ENCODE measurements at places on chromosomes 13 and 19.

GRCh38 chr13:75186379-75186778 lies 295.6 kb downstream of the TBC1D4 start:
- H3K27ac ChIP-seq = no peak overlapping the region
- no peaks in the 10 kb centered on the region for H3K4me1 ChIP-seq
- H3K36me3 ChIP-seq = no peaks in the 10 kb centered on the region
- no peak for DNase-seq
- H3K4me3 ChIP-seq = no peak overlapping the region

DNA sequence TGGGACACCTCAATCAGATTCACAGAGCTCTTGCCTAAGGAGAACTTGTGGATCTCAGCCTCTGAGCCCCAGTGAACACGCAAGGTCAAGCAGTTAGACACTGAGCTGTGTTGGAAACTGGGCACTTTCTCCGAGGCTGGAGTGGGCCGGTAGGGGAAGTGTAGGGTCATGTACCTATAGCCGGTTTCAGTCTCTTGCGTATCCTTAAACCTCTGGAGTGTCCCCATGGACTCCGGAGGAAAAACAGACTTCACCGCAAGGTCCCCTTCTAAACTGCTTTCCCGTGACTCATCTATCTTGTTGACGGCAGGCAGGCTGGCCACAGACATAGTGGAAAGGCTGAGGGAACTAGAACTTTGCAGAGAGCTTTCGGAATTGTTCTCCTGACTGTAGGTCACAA lies 11.3 kb downstream of the IQCN start:
- no peak overlapping the region for H3K4me3 ChIP-seq
- H3K27ac ChIP-seq = no peak overlapping the region
- H3K27me3 ChIP-seq = no peaks in the 10 kb centered on the region
- H3K4me1 ChIP-seq = no peaks in the 10 kb centered on the region
- H3K36me3 ChIP-seq = no peaks in the 10 kb centered on the region

DNA sequence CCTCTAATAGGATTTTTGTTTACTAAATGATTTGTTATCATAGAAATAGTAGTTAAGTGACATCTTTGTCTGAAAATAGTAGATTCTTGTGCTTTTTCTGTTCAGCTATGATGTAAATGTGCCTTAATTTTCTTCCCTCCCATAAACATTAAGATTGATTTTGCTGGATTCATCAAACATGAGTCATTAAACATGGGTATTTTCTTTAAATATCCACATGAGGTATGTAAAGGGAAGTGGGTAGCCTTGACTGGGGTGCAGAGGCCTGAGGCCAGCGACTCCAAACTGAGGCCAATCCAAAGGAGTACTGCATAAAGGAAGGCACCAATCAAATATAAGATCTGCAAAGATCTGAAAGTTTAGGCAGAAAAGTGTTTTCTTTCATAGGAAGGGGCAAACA lies 3.7 kb downstream of the ZNF136 start:
- H3K4me3 ChIP-seq = no peak overlapping the region
- no peaks in the 10 kb centered on the region for H3K36me3 ChIP-seq
- H3K4me1 ChIP-seq = peaks cover 3% of the 10 kb centered on the region

GRCh38 chr19:8654591-8655339 lies 24.3 kb downstream of the NFILZ start:
- no peak overlapping the region for H3K27ac ChIP-seq
- peak; percentile 87 for DNase-seq
- H3K4me3 ChIP-seq = peak overlapping the region; percentile 44
- H3K36me3 ChIP-seq = no peaks in the 10 kb centered on the region
- H3K27me3 ChIP-seq = no peaks in the 10 kb centered on the region
- H3K4me1 ChIP-seq = 0 out of 2 replicates have a peak, but pooled peaks cover 6% of the 10 kb centered on the region

- no peak overlapping the region for H3K4me3 ChIP-seq
- no peaks in the 10 kb centered on the region for H3K4me1 ChIP-seq
- H3K27me3 ChIP-seq = no peaks in the 10 kb centered on the region
- H3K36me3 ChIP-seq = no peaks in the 10 kb centered on the region
Observed at GRCh38 chr13:30241532-30241931, 65.8 kb downstream of the KATNAL1 start.

- H3K36me3 ChIP-seq = no peaks in the 10 kb centered on the region
- H3K27me3 ChIP-seq = peaks cover 4% of the 10 kb centered on the region
- H3K4me3 ChIP-seq = no peak overlapping the region
Observed at GRCh38 chr13:27419328-27419727, 5.1 kb upstream of the GTF3A start.

GRCh38 chr19:52640916-52641315 lies 2.8 kb upstream of the ZNF83 start:
- H3K4me1 ChIP-seq = no peaks in the 10 kb centered on the region
- no peak overlapping the region for H3K4me3 ChIP-seq
- peak; percentile 48 for DNase-seq
- no peaks in the 10 kb centered on the region for H3K36me3 ChIP-seq

DNA sequence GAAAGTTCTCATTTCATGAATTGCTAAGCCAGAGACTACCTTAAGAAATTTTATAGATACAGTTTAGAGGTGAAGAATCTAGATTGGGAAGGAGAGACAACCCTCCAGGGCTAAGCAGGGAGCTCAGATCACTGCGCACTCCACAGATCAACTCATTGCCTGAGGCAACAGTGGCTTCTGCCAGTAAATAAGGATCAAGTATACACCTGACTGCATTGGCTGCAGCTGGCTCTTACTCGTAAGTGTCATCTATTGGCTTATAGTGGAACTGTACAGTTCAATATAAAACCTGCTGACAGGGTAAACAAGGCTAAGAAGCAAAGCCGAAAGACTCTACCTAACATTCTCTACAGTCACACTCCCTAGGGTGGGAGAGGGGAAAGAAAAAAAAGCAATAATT lies 18.0 kb upstream of the C1QTNF9B start:
- H3K36me3 ChIP-seq = no peaks in the 10 kb centered on the region
- H3K4me3 ChIP-seq = no peak overlapping the region
- no peaks in the 10 kb centered on the region for H3K27me3 ChIP-seq
- no peaks in the 10 kb centered on the region for H3K4me1 ChIP-seq

DNA sequence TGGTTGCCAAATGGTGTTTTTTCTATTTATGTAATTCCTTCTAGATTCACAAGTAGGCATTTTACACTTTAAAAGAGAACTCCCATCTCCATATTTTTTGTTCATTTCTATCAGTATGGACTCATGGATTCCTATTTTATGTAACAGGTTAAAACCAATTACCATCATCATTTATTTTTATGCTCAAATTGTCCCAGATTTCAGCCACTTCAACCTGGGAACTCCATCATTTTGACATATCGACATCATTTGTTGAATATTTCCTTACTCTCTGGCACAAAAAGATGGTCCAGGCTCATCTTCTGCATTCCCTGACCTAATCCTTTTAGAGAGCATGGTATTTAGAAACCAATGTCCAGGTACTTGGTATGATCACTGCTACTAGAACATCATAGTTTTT lies 79.9 kb downstream of the VWA8 start:
- H3K27ac ChIP-seq = no peak overlapping the region
- H3K4me1 ChIP-seq = no peaks in the 10 kb centered on the region
- H3K36me3 ChIP-seq = no peaks in the 10 kb centered on the region
- no peak overlapping the region for H3K4me3 ChIP-seq
- H3K27me3 ChIP-seq = no peaks in the 10 kb centered on the region

- H3K4me1 ChIP-seq = no peaks in the 10 kb centered on the region
- no peaks in the 10 kb centered on the region for H3K36me3 ChIP-seq
- H3K27ac ChIP-seq = no peak overlapping the region
- H3K27me3 ChIP-seq = no peaks in the 10 kb centered on the region
- H3K4me3 ChIP-seq = no peak overlapping the region
Observed at GRCh38 chr13:101217086-101217485, 199.2 kb downstream of the NALCN start.

GRCh38 chr13:40679480-40679985 lies 13.1 kb upstream of the FOXO1 start:
- no peaks in the 10 kb centered on the region for H3K36me3 ChIP-seq
- DNase-seq = no peak
- no peak overlapping the region for H3K4me3 ChIP-seq
- no peak overlapping the region for H3K27ac ChIP-seq
- H3K27me3 ChIP-seq = no peaks in the 10 kb centered on the region

DNA sequence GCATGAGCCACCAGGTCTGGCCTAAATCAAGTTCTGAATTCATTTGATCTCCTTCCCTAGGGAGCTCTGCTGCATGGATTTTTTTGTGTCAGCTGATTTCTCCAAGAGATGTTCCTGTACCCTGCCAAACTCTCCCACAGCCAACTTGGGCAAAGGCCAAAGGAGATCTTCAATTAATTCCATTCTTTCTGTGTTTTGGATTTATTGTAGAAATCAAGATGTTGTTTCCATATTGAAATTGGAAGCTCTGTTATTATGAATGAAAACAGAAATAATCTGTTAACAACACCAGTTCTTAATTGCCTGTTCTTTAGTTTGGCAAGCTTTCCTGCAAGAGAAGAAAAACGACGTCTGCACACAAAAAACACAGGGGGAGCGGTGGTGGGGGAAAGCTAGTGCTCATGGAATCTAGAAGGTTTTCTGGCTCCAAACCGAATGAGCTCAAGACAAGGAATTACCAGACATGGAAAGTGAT lies 86.5 kb upstream of the ABCC4 start:
- no peaks in the 10 kb centered on the region for H3K36me3 ChIP-seq
- no peak for DNase-seq
- H3K4me1 ChIP-seq = no peaks in the 10 kb centered on the region
- no peaks in the 10 kb centered on the region for H3K27me3 ChIP-seq
- no peak overlapping the region for H3K27ac ChIP-seq

DNA sequence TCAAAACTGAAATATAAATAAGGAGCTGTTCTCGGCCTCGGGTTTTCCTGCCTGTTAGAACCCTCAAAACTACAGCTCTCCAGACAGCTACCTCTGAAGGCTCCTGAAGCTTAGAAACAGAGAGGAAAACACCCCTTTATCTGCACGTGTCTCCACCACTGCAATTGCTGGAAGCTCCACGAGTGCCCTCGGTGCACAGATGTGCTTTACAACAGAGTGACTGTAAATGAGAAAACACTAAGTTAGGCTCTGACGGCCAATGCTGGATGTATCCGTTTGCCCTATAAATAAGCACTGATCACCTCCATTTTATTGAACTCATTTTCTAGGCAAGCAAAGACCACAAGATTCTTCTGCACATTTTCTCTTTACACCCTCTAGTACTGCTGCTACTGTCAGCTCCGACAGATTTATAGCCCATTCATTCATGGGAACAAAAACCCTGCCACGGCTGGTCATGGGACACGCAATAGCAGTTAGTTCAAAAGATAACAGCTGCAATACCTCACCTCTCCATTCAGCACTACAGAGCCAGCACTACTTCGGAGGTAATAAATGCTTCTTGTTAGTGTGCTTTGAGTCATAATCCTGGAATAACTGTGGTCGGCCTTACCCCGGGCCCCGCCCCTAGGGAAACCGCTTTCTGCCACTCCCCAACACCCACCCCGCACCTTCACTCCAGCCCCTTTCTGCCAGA lies 241.1 kb upstream of the ZNF507 start:
- H3K36me3 ChIP-seq = no peaks in the 10 kb centered on the region
- no peak overlapping the region for H3K27ac ChIP-seq
- H3K4me1 ChIP-seq = no peaks in the 10 kb centered on the region
- no peaks in the 10 kb centered on the region for H3K27me3 ChIP-seq
- DNase-seq = no peak
- H3K4me3 ChIP-seq = no peak overlapping the region

GRCh38 chr19:48186541-48186991 lies 16.1 kb downstream of the ZSWIM9 start:
- peaks cover 2% of the 10 kb centered on the region for H3K36me3 ChIP-seq
- no peak overlapping the region for H3K4me3 ChIP-seq
- DNase-seq = no peak
- no peaks in the 10 kb centered on the region for H3K27me3 ChIP-seq
- peaks cover 3% of the 10 kb centered on the region for H3K4me1 ChIP-seq
- no peak overlapping the region for H3K27ac ChIP-seq

DNA sequence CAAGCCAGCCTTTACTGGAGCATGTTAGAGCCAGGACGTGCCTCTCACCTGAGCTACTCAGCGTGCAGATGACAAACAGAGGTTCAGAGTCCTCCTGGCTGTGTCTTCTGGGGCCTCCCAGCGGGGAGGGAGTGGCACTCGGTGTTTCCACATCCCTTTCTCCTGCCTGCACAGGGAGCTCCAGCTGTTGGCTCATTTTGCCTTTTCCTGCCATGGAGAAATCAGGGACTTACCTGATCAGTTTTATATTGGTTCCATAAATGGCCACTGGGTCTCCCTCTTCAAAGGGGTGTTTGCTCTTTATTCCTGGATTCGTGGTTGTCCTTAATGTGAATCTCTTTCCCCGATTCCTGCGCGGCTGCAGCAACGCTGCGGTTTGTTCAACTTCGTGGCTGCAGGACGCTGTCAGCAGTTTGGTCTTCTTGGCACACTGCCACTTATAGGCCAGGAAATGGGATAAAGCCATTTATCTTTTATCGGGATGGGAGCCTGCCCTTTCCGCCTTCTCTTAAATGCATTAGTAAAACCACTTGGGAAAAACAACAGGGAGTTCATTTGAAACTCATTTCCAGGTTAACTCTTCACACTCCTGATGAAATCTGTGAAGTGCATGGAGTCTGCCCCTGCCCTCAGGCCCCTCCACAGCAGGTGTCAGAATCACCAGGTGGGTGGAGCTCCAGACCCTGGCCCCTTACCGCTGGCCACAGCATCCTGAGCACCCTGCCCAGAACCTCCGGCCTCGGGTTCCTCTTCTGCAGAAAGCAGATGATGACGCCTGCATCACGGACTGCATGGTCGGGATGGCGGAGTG lies 39.8 kb upstream of the MCF2L start:
- H3K4me3 ChIP-seq = no peak overlapping the region
- peaks cover 3% of the 10 kb centered on the region for H3K4me1 ChIP-seq
- no peaks in the 10 kb centered on the region for H3K27me3 ChIP-seq
- H3K36me3 ChIP-seq = no peaks in the 10 kb centered on the region
- no peak for DNase-seq
- no peak overlapping the region for H3K27ac ChIP-seq

- no peak for DNase-seq
- H3K27ac ChIP-seq = no peak overlapping the region
- H3K4me3 ChIP-seq = no peak overlapping the region
- H3K36me3 ChIP-seq = no peaks in the 10 kb centered on the region
Observed at GRCh38 chr13:94330552-94331071, 148.9 kb downstream of the DCT start.

DNA sequence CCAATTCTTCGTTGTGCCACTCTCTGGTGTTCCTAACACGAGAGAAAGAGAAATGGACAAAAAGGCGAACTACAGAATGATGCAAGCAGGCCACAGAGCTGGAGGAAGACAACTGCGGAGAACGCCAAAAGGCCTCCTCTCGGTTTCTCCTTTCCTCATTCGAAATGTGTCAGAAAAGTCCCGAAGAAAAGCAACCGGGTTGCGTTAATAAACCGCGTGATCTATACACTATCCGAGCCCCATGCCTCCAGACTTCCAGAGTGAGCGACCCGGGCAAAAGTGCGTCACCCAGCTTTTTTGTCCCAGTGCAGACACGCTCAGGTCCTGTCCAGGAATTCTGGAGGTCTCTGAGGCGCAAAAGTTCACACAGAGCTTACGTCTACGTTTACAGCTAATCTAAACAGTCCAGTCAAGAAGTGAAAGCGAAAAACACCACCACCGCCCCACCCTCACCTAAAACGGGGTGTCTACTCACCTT lies 413 bp downstream of the N4BP2L2 start:
- no peak for DNase-seq
- H3K27ac ChIP-seq = peak overlapping the region; percentile 85
- peak overlapping the region; percentile 81 for H3K4me3 ChIP-seq
- peaks cover 15% of the 10 kb centered on the region for H3K36me3 ChIP-seq

- H3K27me3 ChIP-seq = no peaks in the 10 kb centered on the region
- no peak overlapping the region for H3K4me3 ChIP-seq
- no peaks in the 10 kb centered on the region for H3K4me1 ChIP-seq
Observed at GRCh38 chr13:82070416-82070815, 1729.5 kb upstream of the SPRY2 start.

All from H1 (cell line).